ENCODE measurements at places on chromosomes 13 and 19.

GRCh38 chr19:2138061-2138728 is 13.2 kb downstream of the AP3D1 start:
- DNase-seq: no peak

DNA sequence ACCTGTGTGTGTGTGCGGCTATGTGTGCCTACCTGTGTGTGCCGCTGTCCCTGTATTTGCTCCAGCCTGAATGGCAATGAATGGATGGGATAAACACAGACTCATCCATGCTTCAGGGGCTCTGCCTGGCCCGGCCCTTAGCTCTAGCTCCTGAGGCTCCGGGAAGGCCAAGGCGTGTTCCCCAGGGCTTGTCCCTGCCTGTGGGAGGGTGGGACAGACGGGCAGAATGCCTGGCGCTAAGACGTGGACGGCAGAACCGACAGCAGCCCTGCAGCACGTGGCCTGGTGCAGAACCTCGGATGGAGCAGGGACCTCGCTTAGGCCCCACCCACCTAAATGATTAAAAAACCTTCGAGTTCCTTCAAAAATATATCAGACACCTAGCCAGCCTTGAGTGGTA is 57.8 kb upstream of the C13orf46 start:
- no peak for DNase-seq

DNA sequence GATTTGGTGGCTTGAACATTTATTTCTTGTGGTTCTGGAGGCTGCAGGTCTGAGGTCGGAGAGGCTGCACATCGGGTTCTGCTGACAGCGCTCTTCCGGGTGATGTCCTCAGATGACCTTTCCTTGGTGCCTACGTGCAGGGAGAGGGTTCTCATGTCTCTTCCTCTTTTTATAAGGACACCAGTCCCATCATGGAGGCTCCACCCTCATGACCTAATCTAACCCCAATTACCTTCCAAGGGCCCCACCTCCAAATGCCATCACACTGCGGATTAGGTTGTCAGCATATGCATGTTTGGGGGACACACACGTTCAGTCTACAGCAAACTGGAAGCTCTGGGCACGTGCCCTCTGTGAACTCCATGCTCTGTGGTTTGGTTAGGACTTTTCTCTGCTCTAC is 338.6 kb downstream of the FGF9 start:
- DNase-seq: no peak

- DNase-seq: peak; percentile 76
Observed at GRCh38 chr13:67977066-67977465, 746.9 kb upstream of the PCDH9 start.

- DNase-seq: no peak
Observed at GRCh38 chr13:75985132-75985531, 349.0 kb downstream of the LMO7 start.
